ENCODE measurements at places on chromosomes 5 and 9.

DNA sequence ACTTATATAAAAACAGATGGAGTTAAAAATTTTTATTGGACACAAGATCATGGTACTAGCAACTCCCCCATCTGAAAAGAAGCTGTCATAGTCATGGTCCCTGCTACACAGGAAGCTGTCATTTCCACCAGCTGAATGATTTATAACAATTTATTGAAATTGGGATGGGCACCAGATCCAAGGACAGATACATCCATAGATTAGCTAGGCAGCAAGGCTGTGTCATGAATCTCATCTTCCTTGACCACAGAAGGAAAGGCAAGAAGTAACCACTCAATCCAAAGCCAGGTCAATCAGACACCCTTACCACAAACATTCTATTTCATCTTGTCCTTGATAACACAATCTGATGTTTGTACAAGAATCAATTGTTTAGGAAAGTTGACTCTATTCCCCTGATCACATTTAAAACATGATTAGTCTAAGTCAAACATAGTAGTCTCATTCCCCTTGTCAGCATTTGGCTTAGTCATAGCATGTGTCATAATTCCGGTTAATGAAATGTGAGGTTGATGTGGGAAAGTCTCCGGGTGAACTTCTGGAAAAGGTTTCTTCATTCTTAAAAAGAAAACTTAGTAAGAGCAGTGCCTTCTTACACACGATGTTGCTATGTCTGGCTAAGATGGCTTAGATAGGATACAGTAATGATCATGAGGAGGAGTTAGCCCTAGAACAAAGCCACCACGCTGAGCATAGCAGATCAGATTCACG is 462.6 kb upstream of the PAPPA start:
- no peak for DNase-seq

- DNase-seq: no peak
These were observed 238.4 kb downstream of the GOLPH3 start for GRCh38 chr5:31935496-31936369.

GRCh38 chr5:6117212-6117611 is 261.1 kb downstream of the MED10 start:
- DNase-seq: no peak

GRCh38 chr9:14747111-14747510 is 24.6 kb upstream of the CER1 start:
- DNase-seq: no peak
